Stimulated activated CD4-positive, alpha-beta T cell treated with anti-CD3 and anti-CD28 coated beads, TNF-alpha, amount 100 ng/mL, for 48 hours (primary cell): ENCODE measurements at places on chromosomes 3 and 15.
A peak's percentile ranks its signal among the peaks of the same experiment; 100 is the strongest.

GRCh38 chr3:35932995-35933394, 293.7 kb downstream of the ARPP21 start:
- DNase-seq = no peak

- DNase-seq = no peak
Observed at GRCh38 chr15:69720536-69720935, 267.9 kb downstream of the RPLP1 start.

- DNase-seq = no peak
Observed at GRCh38 chr3:155441026-155441425, 147.5 kb upstream of the STRIT1 start.

- DNase-seq = no peak
Observed at GRCh38 chr3:118754406-118755252, 280.0 kb downstream of the IGSF11 start.

GRCh38 chr3:129553171-129553570, 10.2 kb downstream of the H1-8 start:
- no peak for DNase-seq

DNA sequence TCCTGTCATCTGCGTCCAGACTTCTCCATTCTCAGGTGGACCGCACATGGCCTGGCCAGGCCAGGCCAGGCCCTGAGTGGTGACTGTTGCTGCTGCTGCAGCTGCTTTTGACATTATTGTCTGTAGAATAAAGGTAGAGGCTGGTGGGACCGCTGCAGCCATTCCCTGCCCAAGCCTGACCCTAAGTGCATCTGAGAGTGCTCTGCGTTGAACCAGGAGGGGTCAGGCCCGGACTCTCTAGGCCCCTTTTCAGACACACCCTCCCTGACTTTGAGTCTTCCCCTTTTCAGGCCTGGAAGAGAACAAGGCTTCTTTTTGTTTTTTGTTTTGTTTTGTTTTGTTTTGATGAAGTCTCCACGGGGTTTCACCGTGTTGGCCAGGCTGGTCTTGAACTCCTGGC, 54.6 kb upstream of the FLNB start:
- no peak for DNase-seq

GRCh38 chr3:58041826-58042324, 33.7 kb downstream of the FLNB start:
- no peak for DNase-seq

GRCh38 chr3:122510878-122511535, 3.7 kb downstream of the KPNA1 start:
- no peak for DNase-seq

GRCh38 chr3:124818398-124819091, 68.6 kb downstream of the ITGB5 start:
- no peak for DNase-seq

GRCh38 chr3:49013113-49013737, 5.2 kb downstream of the DALRD3 start:
- DNase-seq = no peak

GRCh38 chr15:63025460-63025859, 17.1 kb upstream of the TPM1 start:
- DNase-seq = no peak

DNA sequence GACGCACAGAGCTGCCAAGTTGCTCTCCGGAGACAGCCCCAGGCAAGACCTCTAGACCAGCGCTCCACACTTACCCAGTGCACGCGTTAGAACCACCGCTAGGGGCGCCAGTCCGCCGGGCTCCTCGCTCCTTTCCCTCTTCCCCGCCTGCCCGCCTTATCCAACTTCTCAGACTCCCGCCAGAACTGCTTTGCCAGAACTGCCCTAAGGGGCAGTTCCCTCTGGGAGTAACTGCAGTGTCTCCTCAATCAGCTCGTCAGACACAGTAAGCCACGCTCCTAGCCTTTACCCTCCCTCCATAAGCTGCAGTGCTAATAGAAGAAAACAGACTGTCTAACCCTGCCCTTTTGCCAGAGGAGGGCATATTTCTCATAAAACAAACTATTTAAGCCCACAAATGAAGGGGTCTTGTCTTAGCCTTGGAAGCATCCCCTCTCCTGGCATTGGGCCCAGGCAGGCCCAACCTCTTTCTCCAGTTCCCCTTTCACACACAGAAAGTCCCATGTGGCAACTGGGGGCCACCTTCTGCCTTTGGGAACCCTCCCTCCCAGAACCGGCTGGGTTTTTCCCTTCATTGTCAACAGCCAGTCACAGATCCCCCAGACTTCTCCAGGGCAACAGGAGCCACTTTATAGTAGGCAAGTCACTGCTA, 3.7 kb downstream of the BMF start:
- peak; percentile 68 for DNase-seq

- no peak for DNase-seq
Observed at GRCh38 chr3:53250453-53250852, 5.4 kb downstream of the TKT start.

DNA sequence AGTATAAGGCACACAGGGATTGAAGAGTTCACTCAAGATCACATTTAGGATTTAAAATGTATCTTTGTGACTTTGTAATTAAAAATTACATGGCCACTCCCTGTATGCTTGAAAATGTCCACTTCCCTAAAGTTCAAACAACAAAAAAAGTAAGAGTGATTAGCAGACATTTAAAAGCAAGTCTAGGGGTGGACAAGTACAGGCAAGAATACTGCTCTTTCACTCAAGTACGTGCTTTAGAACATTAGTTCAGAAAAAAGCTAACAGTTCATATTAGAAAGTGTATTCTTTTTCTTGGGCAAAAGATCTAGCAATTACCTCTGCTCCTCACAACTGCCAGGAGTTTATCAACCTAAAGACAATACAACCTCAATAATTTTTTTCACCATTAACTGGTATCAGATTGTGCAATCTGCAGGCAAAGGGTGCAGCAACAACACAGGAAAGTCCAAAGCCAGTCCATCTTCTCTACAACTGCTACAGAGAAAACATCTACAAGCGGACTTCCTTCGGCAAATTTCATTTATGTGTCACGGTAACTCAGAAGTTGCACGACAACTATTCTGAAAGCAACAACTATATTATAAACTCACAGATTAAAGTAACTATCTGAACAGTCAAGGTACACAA, 18.1 kb downstream of the CHSY1 start:
- DNase-seq = no peak

GRCh38 chr3:98602078-98602678, 8.8 kb upstream of the CPOX start:
- peak; percentile 15 for DNase-seq

- DNase-seq = no peak
Observed at GRCh38 chr3:122077293-122078234, 22.4 kb downstream of the CD86 start.

GRCh38 chr3:40911264-40911663, 288.0 kb upstream of the CTNNB1 start:
- DNase-seq = no peak
